T-helper 22 cell (primary cell): ENCODE measurements at places on chromosomes 3 and 15.

- DNase-seq = no peak
These were observed 1.0 kb downstream of the NGRN start for GRCh38 chr15:90266485-90266884.

- no peak for DNase-seq
These were observed 37.5 kb downstream of the SLC6A20 start for GRCh38 chr3:45758871-45759270.

DNA sequence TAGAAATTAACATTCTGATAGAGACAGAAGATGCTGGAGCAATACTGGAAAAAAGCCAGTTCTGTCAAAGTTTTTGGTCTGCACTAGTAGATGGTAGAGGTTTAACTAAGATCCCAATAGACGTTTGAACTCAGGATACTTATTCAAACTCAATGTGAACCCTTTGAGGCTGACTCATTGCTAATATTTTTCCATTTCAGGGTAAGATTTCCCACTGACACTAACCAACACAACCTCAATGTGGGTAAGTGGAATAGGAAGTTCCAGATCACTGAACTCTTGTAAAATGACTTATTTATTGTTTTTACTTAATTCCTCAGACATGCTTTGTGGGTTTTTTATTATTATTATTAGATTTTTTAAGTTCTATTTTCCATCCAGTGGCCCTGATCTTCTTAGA lies 1024.8 kb downstream of the EPHA3 start:
- no peak for DNase-seq

DNA sequence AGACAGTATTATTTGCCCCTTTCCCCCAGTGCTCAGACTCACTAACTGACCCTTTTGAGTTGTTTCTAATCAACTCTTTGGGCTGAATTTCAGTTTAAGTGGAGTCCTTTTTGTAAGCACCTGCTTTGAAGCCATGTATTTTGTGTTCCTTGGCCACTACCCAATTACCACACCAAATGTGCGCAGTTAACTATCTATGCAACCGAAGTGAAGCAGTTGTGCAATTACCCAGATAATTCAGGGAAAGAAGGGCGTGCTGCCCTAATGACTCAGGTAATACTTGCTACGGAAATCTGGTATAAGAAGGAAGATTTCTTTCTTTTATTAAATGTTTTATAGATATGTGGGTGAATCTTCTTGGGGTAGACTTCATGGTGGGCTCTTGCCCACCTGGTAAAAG lies 371.9 kb upstream of the TBL1XR1 start:
- no peak for DNase-seq

GRCh38 chr3:127886231-127886955 lies 28.6 kb upstream of the KBTBD12 start:
- DNase-seq = no peak
